ENCODE measurements at places on chromosomes 11 and 22.
A peak's percentile ranks its signal among the peaks of the same experiment; 100 is the strongest.

GRCh38 chr11:31922450-31922849 lies 111.3 kb upstream of the PAX6 start:
- DNase-seq, result no peak

DNA sequence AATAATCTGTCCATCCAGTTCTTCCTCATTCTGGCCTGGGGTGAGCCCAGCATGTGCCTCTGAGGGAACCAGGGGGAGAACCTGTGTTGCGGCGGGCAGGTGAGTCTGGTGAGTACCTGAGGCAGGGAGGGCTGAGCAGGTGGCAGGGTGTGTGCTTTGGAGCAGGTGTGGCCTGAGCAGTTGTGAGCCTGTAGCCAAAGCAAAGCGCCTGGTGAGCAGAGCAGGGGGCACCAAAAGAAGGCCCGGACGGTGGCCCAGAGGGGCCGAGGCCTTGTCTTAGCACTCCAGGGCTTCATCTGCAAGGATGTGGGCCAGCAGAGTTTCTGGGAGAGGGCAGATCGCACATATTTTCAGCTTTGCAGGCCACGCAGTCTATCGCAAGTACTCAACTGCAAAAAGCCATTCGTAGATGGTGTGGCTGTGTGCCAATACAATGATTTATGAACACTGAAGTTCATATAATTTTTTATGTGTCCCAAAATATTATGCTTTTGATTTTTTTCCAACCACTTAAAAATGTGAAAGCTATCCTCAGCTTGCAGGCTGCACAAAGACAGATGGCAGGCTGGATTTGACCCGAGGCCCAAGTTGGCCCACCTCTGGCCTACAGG lies 8.7 kb downstream of the GLB1L2 start:
- DNase-seq, result no peak

DNA sequence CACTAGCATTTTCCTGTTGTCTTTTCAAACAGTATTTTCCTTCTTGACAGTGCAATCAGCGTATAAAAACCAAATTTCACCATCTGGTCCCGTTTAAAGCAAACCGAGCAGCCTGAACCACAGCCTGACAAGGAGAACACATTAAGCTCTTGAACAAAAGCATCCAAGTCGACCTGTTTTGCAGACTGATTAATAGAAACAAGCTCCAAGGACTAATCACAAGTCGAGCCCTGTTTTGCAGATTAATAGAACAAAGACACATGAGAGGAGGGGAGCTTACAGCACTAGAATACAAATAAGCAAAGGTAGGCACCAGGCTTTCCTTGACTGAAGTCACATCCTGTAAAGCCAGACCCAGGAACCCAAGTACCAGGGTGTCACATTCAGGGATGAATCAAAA lies 104.8 kb downstream of the MPPED2 start:
- DNase-seq, result no peak

- no peak for DNase-seq
These were observed 4.4 kb downstream of the EP300 start for GRCh38 chr22:41096841-41097240.

GRCh38 chr11:72589802-72590761 lies 84.1 kb downstream of the PDE2A start:
- peak; percentile 36 for DNase-seq

- DNase-seq, result no peak
These were observed 109.2 kb downstream of the IGLL1 start for GRCh38 chr22:23470811-23471389.

DNA sequence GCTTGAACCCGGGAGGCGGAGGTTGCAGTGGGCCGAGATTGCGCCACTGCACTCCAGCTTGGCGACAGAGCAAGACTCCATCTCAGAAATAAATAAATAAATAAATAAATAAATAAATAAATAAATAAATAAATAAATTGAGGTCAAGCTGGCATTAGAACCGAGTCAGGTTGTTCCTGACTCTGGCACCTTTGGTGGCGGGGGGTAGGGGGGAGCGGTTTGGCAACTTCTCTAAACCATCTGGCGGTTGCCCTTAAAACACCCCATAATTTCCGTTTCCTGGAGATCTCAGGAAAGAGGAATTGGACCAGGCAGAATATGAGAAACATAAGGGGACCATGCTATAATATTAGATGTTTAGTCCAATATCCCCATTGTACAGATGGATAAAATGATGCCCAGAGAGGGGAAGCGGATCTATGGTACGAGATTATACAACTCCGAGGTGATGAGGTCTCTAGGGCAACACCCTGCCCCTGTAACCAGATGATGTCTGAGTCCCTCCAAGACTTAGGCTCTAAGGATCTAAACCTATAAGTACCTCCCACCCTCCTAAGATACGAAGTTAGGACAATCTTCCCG lies 785 bp downstream of the CLPB start:
- no peak for DNase-seq

- DNase-seq, result no peak
These were observed 214.1 kb downstream of the TBC1D22A start for GRCh38 chr22:46976598-46976997.

GRCh38 chr11:32549611-32550187 lies 33.9 kb upstream of the EIF3M start:
- DNase-seq, result no peak

DNA sequence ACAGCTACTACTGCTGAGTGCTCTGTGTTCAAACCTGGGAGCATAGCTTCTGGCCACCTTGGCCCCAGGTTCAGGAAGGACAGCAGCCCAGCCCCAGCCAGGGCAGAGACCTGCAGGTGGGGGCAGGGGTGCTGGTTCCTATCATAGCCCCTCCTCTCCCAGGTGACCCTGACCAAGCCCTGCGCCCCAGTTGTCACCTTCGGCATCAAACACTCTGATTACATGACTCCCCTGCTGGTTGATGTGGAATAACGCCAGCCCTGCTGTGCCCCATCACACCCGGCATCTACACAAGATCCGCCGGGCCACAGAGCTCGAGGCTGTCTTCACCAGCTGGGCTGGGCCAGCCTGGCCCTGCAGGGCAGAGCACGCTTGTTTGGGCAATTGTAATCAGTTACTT lies 6.9 kb downstream of the SCGB1C1 start:
- DNase-seq, result no peak

DNA sequence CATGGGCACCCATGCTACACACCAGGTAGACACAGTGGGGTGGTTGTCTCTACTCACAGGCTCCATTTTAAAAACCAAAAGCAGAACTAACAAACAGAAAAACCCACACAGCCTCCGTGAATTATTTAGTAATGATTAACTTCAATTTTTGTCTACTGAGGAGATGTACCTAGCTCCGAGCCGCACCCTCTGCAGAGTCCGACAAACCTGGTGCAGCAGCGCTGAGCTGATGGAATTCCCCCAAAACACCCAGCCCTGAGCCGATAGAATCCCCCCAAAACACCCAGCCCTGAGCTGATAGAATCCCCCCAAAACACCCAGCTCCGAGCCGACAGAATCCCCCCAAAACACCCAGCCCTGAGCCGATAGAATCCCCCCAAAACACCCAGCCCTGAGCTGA lies 927.0 kb downstream of the BRD1 start:
- no peak for DNase-seq

Measured in erythroblast (primary cell).